ENCODE measurements at places on chromosomes 5 and 9.

DNA sequence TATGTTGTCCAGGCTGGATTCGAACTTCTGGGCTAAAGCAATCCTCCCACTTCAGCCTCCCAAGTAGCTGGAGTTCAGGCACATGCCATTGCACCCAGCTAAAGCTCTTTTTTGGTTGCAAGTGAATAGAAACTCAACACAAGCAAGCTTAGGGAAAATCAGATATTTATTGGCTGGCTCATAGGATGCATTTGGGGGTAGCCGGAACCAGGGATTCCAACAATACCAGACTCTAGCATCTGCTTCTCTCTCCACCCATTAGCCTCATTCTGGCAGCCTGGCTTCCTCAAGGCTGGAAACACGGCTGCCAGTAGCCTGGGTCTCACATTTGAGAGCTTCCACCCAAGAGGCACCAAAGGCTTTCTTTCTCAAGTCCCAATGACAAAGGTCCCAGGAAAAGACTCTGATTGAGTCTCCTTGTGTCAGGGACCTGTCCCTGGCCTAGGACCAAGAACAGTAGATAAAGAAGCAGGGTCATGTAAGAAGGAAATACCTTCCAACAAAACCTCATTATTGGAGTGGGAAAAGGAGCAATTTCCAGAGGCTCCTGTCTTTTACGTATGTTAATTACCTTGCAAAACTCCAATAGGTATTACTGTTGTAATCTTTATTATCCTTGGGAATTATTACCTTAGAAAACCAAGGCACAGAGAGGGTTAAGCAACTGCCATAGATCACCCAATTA, 23.0 kb upstream of the B4GALT1 start:
- DNase-seq = no peak

GRCh38 chr5:150139334-150139733, 16.3 kb downstream of the PDGFRB start:
- no peak for DNase-seq

DNA sequence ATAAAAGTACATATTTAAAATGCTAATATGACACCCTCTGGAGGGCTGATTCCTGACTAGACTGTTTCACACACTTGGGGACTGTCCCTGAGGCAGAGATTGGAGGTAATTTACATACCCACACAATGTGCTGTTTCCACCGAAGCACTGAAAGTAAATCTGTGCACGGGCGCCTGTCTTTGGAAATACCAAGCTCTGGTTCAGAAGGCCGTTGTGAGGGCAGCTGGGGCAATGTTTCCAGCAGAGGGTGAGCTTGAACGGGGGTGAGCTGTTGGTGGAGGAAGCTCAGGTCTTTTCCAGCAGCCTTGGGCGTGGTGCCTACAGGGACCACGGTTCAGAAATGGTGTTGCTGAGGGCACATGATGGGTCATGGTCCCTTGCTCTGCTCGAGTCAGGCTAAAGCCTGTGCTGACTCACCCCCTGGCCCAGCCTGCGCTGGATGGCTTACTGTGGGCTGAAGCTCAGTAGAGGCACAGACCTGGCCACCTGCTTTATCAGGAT, 25.8 kb upstream of the HMCN2 start:
- peak; percentile 65 for DNase-seq

- DNase-seq = no peak
These were observed 45.5 kb downstream of the GALNT12 start for GRCh38 chr9:98852961-98853360.

DNA sequence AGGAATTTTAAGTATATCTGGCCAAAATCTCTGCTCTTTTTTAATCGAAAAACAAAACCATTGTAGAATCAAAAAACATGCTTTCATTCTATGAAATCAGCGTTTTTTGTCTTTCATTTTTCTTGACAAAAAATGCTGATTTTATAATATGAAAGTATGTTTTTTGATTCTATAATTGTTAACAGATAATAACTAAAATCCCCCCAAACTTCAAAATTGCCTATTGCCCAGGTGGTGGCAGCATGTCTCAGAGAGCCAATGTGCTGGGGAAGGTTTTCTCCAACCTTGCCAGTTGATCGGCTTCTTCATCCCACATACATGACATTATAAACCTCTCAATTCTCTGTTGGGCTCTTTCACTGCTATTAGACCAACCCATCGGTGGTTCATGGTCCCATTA, 5.1 kb upstream of the SMIM15 start:
- DNase-seq = peak; percentile 53

DNA sequence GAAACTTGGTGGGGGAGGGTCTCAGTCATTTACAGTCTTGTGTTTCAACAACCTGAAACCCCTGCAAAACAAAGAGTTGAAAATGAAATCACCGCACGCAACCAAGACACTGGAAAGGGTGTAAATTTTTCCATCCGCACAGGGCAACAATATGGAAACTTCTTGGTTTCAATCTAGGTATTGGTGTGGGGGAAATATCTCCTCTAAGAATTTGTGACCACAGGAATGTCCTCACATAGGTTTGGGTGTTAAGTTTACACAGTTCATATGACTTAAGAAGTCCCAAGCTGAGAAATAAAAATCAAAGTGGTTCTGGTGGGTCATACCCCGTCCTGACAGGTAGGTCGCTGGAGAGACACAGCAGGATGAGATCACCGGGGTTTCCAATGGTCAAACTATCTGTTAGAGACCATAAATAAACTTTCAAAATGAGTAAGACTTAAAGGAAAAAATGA, 51.9 kb upstream of the PIP5K1B start:
- peak; percentile 47 for DNase-seq

DNA sequence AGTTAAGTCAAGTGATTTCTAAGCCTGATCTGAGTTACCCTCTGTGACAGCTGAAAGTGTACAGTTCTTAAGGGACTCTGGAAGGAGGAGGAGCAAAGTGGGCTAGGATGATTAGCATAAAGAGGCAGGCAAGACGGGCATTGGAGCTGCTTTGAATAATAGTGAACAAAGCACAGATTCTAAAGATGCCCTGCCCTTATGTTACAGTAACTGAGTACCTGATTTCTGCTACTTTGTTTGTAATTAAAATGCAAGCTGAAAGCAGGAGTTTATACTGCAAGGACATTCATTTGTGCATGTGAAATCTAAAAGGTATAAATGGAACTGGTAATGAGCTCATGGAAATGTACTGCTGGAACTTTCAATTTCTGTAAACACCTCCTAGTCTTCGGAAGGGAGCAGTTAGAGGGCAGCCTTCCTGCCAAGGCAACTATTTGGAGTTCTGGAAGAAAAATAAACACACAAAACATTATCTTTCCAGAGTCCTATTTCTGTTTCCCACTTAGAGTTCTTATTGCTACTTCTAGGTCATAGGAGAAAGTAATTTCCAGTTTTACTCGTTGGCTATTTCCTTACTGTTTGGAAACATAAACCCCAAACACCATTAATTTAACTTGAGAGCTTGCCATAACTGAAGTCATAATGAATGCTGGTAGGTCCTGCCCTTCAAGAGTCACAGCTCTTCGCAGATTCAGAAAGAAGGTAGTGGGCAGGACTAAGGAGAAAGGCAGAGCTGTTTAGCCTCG, at the start of gene RANBP3L:
Gene RANBP3L, minus strand, starts transcription at position 45 of the 746 bp plus-strand sequence. CDS start 486 bp downstream, outside the sequence.
- peak; percentile 4 for DNase-seq

DNA sequence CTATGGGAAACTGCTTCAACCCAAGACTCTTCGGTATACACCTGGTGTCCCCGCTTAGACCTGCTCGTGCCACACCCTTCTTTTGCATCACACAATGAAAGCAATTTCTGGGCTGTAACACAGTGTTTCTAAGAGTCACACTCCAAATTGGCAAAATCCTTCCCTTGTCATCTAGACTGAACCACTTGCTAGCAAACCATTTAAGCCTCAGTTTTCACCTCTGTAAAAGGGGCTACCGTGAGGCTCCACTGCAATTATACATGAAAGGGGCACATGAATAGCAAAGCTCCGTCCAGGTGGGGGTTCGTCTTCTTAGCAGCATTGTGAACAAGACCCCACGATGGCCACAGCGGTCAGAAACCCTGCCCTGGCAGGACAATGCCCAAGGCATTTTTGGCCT, 166.8 kb downstream of the PAX5 start:
- DNase-seq = no peak

DNA sequence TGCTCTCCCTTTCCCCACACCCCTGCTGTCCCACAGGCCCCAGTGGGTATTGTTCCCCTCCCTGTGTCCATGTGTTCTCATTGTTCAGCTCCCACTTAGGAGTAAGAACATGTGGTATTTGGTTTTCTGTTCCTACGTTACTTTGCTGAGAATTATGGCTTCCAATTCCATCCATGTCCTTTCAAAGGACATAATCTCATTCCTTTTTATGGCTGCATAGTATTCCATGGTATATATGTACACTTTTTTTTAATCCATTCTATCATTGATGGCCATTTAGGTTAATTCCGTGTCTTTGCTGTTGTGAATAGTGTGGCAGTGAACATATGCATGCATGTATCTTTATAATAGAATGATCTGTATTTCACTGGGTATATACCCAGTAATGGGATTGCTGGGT, 25.6 kb downstream of the FER start:
- no peak for DNase-seq

DNA sequence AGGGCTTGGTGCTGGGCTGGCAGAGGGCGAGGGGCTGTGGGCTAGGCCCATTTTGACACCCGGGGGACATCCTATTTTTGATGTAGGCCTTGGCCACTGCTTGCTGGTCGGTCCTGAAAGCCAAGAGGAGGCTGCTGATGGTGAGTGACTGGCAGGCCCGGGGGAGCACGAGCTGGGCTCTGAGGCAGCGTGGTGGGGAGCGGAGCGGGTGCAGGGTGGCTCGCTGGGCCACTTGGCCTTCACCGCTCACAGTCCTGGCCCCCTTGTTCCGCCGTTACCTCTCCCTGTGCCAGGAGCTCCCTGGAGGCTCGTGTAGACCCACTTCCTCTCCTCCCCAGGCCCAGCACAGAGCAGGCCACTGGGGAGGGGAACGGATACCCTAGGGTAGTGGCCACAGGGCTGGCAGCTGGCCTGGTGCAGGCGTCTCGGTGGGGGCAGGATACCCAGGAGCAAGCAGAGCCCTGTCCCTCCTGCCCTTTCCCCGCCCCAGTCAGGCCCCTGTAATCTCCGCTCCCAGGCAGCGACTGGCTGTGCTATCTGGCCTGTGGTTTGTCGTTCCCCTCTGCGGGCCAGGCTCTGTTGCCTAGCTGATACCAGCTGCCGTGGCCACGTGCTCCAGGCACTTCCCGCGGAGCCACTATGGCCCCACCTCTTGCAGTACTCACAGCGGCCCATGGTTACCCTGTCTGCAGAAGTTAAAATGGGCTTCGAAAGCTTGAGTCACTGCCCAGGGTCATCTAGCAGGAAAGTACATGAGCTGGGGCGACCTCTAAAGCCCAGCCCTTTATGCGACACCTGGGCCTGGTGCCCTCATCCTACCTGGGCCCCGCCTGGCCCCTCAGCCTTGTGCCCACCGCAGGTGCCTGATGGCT, 11.7 kb upstream of the DOLPP1 start:
- no peak for DNase-seq

- DNase-seq = no peak
These were observed 28.1 kb upstream of the F2RL1 start for GRCh38 chr5:76790632-76791290.

GRCh38 chr9:27791311-27791710, 218.0 kb upstream of the C9orf72 start:
- DNase-seq = no peak

- no peak for DNase-seq
These were observed 1.6 kb upstream of the TPM2 start for GRCh38 chr9:35691334-35691650.

DNA sequence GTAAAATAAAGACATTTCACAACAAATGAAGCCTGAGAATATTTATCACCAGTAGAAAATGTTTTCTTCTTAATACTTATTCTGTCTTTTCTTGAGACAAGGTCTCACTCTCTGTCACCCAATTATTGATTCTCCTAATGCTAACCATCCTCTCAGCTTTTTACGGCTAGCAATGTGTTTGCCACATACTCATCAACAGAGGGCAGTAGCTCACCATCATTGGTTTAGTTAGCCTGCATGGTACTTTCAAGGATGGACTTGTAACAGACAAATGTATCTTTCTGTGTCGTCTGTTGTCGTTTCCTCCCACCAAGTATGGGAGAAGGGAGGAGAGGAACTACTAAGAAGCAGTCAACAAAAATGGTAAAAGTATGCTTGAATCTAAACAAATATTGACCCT, 5.9 kb upstream of the ACO1 start:
- peak; percentile 57 for DNase-seq

GRCh38 chr9:129840034-129840433, 4.8 kb downstream of the USP20 start:
- no peak for DNase-seq

DNA sequence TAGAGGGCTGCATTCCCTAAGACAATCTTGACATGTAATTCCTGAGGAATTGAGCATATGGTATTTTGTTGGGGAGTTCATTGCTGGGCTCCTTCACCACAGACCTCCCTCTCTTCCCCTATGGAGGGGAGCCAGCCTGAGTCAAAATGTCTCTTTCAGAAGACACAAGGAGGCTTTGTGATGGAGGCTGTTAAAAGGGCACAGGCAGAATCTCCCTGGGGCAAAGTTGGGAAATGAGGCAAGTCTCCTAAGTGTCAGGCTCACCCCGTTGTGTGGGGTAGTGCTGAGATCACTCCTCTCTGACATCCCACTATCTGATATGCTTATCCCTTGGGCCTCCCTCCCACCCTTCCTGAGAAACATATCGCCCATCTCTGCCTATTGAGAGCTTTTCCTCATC, 30.6 kb downstream of the GFRA3 start:
- DNase-seq = no peak

- no peak for DNase-seq
These were observed 4.3 kb downstream of the PCDH1 start for GRCh38 chr5:141873933-141874261.

- no peak for DNase-seq
These were observed 26.8 kb upstream of the IQGAP2 start for GRCh38 chr5:76376148-76376865.

- no peak for DNase-seq
These were observed 50.1 kb downstream of the FRMPD1 start for GRCh38 chr9:37700900-37701299.

- DNase-seq = no peak
These were observed 8.0 kb upstream of the FCN2 start for GRCh38 chr9:134872482-134873231.

- peak; percentile 33 for DNase-seq
These were observed 89.8 kb downstream of the LIFR start for GRCh38 chr5:38466424-38467189.

DNA sequence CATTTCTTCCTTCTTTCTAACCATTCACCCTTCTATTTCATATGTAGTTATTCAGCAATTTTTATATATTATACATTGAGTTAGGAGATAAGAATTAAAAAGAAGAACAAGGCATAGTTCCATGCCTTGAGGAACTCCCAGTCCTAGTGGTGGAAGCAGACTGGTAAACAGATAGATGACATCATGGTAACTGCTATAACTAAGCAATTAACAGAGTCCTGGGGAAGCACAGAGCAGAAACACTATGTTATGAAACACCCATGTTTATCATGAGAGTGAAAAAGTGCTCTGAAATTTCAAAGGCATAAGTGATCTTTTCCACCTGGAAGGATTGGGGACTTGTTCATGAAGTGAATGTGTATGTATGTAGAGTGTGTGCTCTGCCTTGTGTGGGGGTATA, 14.6 kb downstream of the PAPPA start:
- no peak for DNase-seq

All from GM13976 (cell line).